D721Med (cell line): ENCODE measurements at places on chromosomes 4 and X.

DNA sequence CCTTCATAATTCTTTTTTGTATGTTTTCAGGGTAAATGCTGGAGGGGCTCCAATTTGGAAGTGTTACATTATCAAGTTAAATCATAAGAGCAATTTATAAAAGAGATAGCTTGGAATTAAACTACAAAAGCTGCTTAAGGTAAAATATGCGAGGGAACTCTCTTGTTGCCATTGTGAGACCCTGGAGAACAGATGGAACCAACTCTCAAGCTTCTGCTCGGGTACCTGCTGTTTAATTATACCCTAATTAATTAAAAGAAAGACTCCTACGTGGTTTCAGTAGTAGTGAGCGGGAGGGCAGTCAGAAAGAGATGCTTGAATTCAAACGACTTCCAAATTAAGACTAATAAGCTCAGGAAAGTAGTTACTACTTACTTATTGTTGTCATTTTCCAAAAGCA, 313.1 kb upstream of the TACR3 start:
- no peak for DNase-seq

- DNase-seq, result no peak
Measured at GRCh38 chrX:110399497-110399896, 40.8 kb downstream of the RTL9 start.

- DNase-seq, result no peak
Measured at GRCh38 chrX:30951003-30951402, 61.9 kb upstream of the TAB3 start.

- DNase-seq, result no peak
Measured at GRCh38 chr4:6575503-6576240, 683 bp downstream of the MAN2B2 start.

- no peak for DNase-seq
Measured at GRCh38 chr4:138592796-138593195, 350.6 kb upstream of the SLC7A11 start.

DNA sequence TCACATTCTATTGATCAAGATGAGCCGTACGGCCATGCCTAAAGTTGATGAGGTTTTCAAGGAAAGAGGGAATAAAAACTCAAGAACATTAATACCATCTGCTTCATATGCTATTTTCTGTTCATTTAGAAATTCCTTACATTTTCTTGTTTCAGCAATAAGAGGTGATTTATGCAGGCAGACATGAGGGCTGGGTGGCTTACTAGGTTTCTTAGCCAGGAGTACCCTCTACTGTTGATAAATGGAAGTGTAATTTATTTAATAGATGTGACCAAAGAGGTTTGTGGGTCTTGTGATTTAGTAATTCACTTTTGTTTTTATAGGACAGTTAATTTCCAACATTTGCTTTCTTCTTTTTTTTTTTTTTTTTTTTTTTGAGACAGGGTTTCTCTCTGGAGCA, 6.4 kb upstream of the SMIM9 start:
- DNase-seq, result no peak

- DNase-seq, result no peak
Measured at GRCh38 chr4:66795724-66796123, 749.6 kb downstream of the CENPC start.

DNA sequence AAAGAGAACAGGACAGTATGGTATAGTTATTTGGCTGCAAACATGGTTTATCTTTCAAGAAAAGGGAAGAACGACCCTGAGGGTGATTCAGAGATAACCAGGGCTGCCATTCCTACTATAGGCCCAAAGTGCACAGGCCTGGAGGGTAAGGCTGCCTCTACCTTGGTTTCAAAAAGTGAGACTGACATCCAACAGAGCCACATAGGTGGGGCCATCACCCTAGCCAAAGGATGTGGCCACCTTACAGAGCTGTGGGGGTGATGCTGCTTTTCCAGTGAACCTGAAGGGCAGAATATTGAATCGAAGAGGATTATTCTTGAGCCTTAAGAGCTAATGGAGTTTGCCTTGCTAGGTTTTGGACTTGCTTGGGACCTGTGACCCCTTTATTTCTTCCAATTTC, 15.7 kb downstream of the SH2D1A start:
- no peak for DNase-seq

GRCh38 chr4:115562506-115562905, 449.1 kb upstream of the NDST4 start:
- DNase-seq, result no peak

- DNase-seq, result no peak
Measured at GRCh38 chrX:116413273-116413672, 23.1 kb upstream of the SLC6A14 start.

- DNase-seq, result no peak
Measured at GRCh38 chr4:184313702-184314659, 96.3 kb upstream of the ENPP6 start.

DNA sequence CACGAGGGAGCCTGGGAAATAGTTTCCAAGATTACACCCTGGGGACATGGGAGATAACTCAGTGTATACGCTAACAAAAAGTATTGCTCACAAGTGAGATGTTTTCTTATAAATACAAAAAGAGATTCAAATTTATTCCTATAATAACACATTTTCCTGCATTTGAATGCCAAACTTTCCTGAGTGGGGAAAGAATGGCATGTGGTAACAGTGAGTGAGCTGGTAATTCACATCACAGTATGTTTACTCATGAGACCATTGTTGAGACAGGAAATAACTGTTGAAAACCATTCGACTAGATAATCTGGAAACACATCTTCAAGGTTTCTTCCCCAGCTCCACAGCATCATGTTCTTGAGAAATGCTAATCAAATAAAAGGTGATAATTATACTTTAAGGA, 109.1 kb downstream of the TASL start:
- DNase-seq, result no peak

- DNase-seq, result no peak
Measured at GRCh38 chr4:8277356-8278008, 7.9 kb downstream of the HTRA3 start.

DNA sequence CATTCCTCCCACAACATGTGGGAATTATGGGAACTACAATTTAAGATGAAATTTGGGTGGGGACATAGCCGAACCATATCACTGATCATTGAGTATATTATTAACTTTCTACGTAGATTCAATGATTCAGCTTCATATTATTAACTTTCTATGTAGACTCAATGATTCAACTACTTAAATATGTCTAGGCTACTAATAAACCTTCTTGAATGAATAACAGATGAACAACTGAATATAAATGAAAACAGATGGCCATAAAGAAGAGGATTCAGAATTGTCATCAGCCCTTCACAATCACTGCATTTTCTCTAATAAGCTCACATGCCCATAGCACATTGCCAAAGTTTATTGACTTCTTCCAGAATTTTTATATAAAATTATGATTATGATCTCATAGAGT, 57.0 kb downstream of the CEP44 start:
- no peak for DNase-seq

- DNase-seq, result no peak
Measured at GRCh38 chr4:2261853-2262144, at the start of gene MXD4. MXD4 (minus strand) TSS chr4:2262109; CDS start chr4:2261980, 129 bp downstream.

- peak; percentile 19 for DNase-seq
Measured at GRCh38 chr4:99886146-99886545, 8.1 kb downstream of the LAMTOR3 start.

- DNase-seq, result no peak
Measured at GRCh38 chrX:13339607-13340006, 19.8 kb upstream of the ATXN3L start.

DNA sequence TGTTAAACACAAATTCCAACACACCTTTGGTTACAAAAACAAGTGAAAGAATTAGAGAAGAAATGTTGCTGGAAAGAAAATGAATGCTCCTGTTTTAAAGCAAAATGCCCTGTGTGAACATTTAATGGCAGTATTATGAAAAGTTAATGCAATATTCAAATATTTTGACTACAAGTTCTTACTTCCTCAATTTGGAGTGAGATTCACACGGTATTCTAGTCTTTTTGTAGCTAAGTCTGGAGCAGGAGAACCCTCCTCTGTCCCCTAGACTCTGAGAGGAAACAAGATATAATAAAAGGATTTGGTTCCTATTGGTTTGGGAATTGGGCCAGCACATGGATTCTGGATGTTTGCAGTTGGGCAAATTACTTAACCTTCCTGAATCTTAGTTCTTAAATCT, 12.7 kb downstream of the MAD2L1 start:
- no peak for DNase-seq

GRCh38 chr4:67575232-67576058, 16.9 kb downstream of the STAP1 start:
- DNase-seq, result no peak

DNA sequence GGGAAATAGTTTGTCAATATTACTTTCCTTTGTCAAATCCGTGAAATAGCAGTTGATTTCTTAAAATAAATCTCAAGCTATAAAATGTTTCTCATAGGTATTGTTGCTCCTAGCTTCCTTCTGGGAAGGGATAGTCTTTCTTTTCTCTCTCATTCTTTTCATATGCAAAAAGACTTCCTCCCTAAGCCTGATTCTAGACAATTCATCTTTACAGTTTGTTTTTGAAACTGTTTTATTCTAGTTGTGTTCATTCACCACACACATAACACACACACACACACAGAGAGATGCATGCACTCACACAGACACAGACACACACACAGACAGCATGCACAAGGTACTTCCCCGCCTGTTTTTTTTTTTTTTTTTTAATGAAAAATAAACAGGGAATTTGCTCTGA, 18.2 kb downstream of the GLRA3 start:
- no peak for DNase-seq

GRCh38 chrX:133440081-133440796, 24.9 kb upstream of the GPC4 start:
- no peak for DNase-seq

DNA sequence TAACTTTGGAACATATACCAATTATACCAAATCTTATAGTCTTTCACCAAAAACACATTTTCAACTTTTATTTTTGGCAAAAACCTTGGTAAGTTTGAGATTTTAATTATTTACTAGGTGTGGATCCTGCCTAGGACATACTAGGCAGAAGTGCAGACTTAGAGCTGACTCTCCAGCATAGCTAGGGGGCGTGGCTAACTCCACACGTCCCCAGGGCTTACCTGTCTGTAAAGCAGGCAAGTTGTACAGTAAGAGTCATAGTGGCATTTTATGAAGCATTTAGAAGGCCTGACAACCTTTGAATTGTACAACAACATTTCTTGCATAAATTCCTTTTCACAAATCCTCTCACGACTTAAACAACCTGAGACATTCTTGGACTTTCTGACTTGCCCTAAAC, 19.2 kb upstream of the GRPEL1 start:
- no peak for DNase-seq

DNA sequence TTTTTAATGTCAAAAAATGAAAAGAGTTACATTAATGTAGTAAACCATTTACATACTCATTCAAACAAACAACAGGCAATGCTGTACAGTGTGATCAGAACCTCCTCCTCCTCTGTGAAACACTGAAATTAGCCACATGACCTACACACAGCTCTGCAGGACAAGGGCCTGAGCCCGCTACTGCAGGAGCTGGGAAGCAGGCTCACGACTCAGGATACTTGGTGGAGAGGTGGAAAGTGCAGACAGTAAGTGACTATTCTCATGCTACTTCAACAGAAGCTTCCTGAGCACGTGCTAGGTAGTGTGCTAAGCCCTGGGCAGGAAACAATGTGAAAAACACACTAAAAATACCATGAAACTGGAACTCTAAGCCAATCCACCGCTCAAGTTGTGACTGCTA, 56.8 kb downstream of the TAPT1 start:
- DNase-seq, result no peak

GRCh38 chrX:120304256-120304655, 7.0 kb downstream of the TMEM255A start:
- DNase-seq, result no peak

GRCh38 chrX:39611468-39611867, 486.3 kb downstream of the BCOR start:
- no peak for DNase-seq

GRCh38 chrX:30663322-30663721, 10.1 kb downstream of the GK start:
- DNase-seq, result no peak

- no peak for DNase-seq
Measured at GRCh38 chrX:24515447-24515846, 50.4 kb downstream of the PDK3 start.

DNA sequence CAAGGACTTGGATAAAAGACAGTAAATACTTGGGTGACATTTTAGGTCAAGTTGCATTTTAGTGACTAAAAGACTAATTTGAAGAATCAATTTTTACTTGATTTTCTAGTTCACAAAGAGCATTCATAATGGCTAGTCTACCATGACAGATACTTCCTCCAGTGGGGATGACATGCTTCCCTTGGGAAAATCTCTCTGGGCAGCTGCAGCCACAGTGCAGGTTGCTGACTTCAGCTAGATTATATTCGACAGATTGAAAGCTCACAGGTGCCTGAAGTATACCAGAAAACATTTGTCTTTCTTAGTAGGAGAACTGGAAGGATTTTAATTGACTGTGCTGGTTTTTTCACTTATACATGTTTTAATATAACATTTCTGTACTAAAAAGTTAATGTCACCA, 209.6 kb upstream of the MAGEB2 start:
- DNase-seq, result no peak

DNA sequence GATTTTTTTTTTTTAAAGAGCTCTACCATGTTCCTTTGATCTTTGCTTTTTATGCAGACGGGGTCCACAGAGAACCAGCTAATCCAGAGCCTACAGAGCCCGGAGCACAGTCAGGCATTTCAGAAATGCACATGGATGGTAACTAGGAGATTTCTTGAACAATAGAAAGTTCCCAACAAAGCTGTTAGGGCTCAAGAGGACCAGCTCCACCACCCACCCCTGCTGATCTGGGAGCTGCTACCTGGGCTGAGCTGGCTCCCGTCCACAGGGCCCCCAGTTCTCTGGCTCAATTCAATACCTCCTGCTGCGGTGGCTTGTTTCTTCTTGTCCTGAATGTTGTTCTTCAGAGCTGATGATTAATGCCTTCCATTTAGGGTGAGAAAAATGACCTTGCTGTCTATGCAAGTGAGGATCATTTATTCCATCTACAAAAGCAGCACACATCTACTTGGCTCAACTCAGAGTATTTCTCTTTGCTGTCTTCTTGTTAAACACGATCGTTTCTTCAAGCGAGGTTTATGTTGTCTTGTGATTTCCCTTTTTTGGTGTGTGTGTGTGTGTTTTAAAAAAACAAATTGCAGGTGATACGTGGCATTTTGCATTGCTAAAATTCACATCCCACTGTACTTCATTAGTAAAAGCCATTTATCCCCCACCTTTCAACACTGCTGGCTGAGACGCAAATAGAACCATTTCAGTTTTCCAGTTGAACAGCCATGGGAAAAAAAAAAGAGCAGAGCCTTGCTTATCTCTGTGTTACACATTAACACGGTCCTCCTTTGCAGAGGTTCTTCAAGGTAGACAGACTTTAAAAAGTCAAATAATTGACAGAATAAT, 31.3 kb downstream of the IGFBP7 start:
- DNase-seq, result no peak

- no peak for DNase-seq
Measured at GRCh38 chr4:180350901-180351300, 1892.3 kb upstream of the TENM3 start.

GRCh38 chrX:142680038-142680437, 345.7 kb upstream of the SPANXN4 start:
- no peak for DNase-seq
